Hepatocyte (in vitro differentiated cells): ENCODE measurements at places on chromosomes 12 and 14.
A peak's percentile ranks its signal among the peaks of the same experiment; 100 is the strongest.

GRCh38 chr12:62128175-62128975, 131.8 kb upstream of the USP15 start:
- DNase-seq, result no peak

DNA sequence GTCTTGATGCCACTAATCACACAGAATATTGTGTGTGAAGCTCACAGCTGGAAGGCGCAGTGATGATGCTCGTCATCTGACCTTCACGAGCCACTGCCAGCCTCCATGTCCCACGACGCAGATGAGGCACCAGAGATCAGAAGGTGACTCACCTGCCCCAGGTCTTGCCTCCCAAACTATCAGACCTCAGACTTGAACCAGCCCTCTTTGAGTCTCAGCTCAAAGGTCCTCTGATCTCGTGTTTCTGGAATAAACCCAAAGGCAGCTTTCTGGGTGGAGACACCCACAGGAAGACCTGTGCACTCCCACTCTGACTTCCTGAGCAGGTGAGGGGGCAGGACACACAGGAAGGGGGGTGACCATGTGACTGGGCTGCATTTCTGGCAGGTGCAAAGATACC, 19.6 kb upstream of the CHGA start:
- no peak for DNase-seq

GRCh38 chr12:89156862-89157262, 195.4 kb downstream of the DUSP6 start:
- no peak for DNase-seq

DNA sequence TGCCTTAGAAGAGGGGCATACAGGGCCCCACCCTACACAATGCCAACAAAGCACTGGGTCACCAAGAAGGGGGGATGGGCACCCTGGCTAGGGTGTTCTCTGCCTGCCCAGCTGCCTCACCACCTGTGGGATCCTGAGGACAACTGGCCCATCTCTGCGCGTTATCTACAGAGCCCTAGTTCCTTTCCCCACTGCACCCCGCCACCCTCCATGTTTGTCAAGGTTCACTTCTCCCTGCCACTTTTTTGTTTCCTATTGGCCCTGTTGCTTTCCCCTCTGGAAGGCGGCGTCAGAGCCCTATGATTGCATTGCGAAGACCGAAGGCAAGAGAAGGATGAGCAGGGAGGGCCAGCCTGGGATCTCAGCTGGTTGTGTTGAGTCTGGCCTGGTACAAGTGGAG, 1.6 kb downstream of the SLC48A1 start:
- DNase-seq, result no peak

DNA sequence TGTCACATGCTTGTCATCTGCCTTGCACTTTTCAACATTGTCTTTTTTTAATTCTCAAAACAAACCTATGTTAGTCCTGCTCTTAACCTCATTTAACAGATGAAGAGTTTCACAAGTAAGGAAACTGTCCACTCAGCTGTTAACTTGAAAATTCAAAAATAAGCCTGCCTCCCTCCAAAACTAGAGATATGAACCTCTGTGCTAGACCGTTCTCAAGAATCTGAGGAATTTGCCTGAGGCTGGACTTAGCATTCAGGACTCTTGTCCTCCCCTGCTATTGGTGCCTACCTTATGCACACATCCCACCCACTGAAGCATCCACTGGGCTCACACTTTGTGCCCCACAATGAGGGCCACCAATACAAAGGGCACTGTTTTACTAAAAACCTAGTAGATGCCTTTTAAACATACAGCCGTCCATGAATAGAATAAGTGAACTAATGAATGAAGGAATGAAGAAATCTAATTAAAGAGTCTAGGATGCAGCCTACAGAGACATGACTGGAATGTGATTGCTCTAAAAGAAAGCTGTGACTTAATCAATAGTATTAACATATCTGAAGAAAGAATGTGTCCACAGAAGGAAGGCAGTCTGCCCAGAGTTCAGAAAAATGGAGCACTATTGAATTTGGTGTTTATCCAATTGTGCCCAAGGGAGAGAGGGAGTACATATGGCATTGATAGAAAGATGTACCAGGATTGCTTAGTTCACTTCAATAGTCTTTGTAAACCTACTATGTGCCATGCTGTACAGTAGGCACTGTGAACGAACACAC, 238.5 kb downstream of the SPTSSA start:
- DNase-seq, result no peak

GRCh38 chr14:78207414-78207813, 37.2 kb downstream of the NRXN3 start:
- DNase-seq, result no peak

DNA sequence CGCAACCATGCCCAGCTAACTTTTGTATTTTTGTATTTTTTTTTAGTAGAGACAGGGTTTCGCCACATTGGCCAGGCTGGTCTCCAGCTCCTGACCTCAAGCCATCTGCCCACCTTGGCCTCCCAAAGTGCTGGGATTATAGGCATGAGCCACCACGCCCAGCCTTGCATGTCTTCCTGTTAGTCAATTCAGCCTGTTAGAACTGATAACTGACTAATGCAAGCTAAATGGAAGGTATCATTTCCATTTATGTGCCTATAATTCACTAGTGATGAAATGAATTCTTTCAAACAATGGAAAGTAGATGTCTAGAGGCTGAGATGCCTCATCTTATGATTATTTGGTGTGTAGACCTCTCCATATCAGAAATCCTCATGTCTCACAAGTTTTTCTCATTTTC, 37.3 kb upstream of the DIP2B start:
- DNase-seq, result no peak

DNA sequence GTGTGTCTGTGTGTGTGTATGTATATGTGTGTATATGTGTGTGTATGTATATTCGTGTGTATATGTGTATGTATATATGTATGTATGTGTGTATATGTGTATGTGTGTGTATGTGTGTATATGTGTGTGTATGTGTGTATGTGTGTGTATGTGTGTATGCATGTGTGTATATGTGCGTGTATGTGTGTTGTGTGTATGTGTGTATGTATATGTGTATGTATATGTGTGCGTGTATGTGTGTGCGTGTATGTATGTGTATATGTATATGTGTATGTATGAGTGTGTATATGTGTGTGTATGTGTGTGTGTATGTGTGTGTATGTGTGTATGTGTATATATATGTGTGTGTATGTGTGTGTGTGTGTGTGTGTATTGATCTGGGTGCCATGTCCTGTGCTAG, 31.8 kb upstream of the SLC10A1 start:
- DNase-seq, result no peak

- peak; percentile 28 for DNase-seq
Observed at GRCh38 chr14:80587096-80587724, 354.3 kb downstream of the CEP128 start.

DNA sequence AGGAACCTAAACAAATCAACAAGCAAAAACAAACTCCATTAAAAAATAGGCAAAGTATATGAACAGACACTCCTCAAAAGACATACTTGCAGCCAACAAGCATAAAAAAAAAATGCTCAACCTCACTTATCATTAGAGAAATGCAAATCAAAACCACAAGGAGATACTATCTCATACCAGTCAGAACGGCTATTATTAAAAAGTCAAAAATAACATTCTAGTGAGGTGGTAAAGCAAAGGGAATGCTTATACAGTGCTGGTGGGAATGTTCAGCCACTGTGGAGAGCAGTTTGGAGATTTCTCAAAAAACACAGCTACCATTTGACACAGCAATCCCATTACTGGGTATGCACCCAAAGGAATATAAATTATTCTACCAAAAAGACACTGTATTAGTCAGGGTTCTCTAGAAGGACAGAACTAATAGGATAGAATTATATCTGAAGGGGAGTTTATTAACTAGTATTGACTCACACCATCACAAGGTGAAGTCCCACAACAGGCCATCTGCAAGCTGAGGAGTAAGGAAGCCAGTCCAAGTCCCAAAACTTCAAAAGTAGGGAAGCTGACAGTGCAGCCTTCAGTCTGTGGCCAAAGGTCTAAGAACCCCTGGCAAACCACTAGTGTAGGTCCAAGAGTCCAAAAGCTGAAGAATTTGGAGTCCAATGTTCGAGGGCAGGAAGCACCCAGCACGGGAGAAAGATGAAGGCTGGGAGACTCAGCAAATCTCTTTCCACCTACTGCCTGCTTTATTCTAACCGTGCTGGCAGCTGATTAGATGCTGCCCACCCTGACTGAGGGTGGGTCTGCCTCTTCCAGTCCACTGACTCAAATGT, 101.6 kb upstream of the KRAS start:
- no peak for DNase-seq

DNA sequence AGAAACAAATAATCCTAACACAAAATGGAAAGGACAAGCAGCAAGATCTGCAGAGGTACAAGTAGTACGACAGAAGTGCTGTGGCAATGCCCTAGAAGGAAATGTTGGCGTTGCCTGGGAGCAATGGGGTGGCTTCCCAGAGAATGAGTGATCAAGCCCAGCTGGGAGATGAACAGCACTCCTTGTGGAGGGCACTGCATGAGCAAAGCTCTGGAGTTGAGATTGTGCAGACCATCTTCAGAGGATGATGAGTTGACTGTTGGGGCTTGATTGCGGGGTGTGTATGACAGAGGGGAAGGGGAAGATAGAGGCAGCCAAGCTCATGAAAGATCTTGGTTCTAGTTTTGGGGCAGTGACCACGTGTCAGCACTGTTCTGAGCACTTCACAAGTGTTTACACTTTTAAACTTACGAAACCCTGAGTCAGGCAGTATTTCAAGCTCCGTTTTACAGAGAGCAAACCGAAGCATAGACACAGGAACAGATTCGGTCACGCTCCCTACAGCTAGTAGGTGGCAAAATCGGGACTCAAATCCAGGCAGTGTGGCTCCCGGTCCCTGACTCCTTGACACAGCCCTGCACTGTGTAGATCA, 127.2 kb upstream of the LHX5 start:
- no peak for DNase-seq

DNA sequence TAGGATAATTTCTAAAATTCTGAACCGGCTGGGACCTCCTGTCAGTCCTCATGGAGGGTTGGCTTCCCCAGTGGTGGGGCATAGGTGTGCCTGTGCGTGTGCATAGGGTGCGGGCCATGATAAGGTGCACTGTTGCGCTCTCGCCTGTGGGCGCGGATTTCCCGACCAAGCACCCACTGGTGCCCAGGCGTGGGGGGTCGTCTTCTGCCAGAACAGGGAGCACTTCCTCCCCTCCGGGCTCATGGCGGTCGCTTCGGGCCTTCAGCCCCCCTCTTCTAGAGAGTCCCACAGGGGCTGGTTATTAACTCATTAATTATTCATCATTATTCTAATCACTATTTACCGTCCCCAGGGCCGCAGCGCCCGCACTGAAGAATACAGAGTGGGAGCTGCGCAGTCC, 2.8 kb downstream of the C1QL4 start:
- DNase-seq, result no peak

- peak; percentile 79 for DNase-seq
Observed at GRCh38 chr12:100826323-100826722, 31.7 kb downstream of the ANO4 start.

- no peak for DNase-seq
Observed at GRCh38 chr12:71460850-71461609, 21.4 kb downstream of the LGR5 start.

- no peak for DNase-seq
Observed at GRCh38 chr12:107544937-107545336, 140.7 kb upstream of the PWP1 start.

DNA sequence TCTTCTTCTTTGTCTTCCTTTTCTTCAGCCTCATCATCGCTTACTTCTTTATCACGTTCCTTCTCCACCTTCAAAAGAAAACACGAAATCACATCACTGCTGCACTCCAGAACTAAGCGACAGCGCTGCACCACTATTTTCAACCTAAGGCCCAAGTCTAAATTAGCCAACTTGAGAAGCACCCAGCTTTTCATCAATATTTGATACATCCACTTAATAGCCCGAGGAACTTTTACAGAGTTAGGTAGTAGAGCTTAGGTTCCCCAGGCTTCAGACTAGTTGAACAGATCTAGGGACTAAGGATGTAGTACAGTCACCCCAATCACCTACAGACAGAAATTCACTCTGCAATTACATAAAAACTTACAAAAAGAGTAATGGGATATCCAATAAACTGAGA, 1.9 kb downstream of the HSP90AA1 start:
- no peak for DNase-seq

- no peak for DNase-seq
Observed at GRCh38 chr14:92551044-92551841, 37.7 kb downstream of the RIN3 start.

- no peak for DNase-seq
Observed at GRCh38 chr14:102883554-102883953, 38.9 kb upstream of the AMN start.

DNA sequence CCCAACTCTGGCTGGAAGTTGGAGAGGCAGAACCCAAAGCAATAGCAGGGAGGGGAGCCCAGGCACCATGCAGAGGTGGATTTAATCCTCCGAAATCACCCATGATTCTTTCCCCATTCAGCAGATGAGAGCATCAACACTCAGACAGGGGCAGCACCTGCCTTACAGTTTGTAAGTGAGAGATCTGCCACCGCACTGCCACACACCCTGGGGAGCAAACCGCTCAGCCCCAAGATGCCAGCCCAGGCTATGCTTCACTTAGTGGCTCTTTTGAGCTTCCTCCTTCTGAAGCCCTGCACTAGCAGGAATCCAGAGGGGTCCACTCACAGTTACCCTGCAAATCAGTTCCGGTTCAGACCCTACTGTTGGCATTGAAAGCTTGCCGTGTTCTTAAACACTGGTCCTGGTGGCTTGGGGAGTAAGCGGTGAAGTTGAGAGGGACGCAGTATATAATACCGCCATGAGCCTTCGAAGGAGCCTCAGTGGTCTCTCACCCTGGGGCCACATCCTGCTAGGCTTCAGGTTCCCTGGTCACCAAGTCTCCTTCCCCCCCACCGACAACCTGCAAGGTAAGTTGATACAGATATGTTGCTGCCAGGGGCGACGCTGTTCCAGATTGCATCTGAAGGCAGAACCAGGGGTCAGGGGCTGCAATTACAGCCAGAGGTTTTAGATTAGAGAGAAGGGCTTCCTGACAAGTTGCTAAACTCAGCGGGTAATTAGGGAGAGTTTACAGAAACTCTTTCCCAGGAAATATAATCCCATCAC, 72.0 kb upstream of the CCND2 start:
- no peak for DNase-seq

GRCh38 chr12:104223712-104224111, 8.1 kb downstream of the TXNRD1 start:
- DNase-seq, result no peak

DNA sequence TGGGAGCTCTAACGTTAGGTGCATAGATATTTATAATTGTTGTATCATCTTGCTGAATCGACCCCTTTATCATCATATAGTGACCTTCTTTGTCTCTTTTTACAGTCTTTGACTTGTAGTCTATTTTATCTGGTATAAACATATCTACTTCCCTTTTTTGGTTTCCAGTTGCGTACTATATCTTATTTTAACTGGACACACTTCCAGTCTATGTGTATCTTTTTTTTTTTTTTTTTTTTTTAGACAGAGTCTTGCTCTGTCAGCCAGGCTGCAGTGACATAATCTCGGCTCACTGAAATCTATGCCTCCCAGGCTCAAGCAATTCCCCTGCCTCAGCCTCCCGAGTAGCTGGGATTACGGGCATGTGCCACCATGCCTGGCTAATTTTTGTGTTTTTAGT, 41.9 kb upstream of the ZFP36L1 start:
- DNase-seq, result no peak

- DNase-seq, result no peak
Observed at GRCh38 chr14:52253503-52253902, 14.0 kb upstream of the PTGDR start.

GRCh38 chr12:124809878-124810277, 53.8 kb downstream of the SCARB1 start:
- no peak for DNase-seq
